ENCODE measurements at places on chromosomes 4 and X.
A peak's percentile ranks its signal among the peaks of the same experiment; 100 is the strongest.

DNA sequence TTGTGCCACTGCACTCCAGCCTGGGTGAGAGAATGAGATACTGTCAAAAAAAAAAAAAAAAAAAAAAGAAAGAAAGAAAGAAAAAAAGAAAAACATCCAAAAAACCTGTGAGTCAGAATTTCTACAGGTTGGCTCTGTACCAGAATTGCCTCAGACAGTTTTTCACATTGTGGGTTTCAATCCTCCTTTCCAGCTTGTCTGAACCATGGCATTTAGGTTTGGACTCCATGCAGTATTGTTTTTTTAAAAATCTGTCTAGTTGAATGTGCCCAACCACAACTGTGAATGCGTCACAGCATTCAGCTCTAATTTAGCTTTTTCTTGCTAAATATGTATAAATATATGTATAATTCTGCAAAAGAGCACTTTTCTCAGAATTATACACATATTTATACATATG lies 31.4 kb upstream of the ARSH start:
- DNase-seq = no peak

DNA sequence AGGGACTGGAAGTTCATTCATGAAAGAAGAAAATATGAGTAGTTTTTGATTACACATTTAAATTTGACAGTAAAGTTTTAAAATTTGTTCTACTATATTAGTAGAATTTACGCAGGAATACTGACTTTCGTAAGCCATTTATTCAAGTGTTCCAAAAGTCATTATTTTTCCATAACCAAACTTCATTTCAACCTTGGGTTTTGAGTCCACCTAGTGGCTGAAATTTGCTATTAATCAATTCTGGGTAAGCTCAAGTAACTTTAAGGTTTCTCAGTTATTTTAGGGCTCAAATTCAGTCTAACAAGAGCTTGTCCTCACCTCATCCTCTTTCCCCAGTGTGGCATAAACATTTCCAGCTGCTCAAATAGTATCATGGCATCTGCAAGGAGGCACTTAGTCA lies 175.4 kb downstream of the SH3BGRL start:
- DNase-seq = no peak

GRCh38 chrX:8233091-8233490 lies 62.0 kb upstream of the VCX2 start:
- DNase-seq = no peak

- no peak for DNase-seq
Measured at GRCh38 chrX:34365471-34365870, 233.4 kb upstream of the FAM47A start.

- DNase-seq = no peak
Measured at GRCh38 chr4:163495900-163496299, 1.4 kb downstream of the TMA16 start.

DNA sequence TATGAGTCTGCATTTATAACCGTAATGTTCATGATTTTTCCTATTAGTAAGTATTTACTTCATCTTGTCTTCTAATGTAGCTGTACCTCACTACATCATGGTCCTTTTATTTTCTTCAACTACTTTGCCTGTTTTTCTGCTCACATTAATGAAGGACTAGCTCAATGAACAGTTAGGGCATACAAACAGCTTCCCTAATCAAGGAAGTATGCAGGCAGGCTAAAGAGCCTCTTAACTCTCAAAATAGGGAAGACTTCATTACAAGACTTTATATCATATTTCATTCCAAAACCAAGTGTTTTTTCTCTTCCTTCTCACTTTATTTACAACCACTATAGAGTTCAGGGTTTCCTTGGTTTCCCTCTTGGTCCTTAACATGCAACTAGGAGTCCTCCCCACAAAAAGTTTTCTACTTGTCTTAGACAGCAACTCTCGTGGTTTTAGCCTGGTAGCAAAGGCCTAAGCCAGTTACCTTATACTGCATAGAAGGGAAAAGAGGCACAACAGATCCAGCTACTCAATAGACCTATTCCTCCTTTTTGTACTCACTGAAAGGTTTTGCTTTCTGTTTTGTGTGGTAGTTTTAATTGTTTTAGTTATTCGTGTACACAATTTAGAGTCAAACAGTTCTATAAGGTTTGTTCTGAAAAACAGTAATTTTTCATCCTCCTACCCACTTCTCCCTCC lies 40.8 kb downstream of the SMIM14 start:
- DNase-seq = no peak

GRCh38 chrX:134544513-134545151 lies 84.7 kb downstream of the HPRT1 start:
- DNase-seq = no peak

DNA sequence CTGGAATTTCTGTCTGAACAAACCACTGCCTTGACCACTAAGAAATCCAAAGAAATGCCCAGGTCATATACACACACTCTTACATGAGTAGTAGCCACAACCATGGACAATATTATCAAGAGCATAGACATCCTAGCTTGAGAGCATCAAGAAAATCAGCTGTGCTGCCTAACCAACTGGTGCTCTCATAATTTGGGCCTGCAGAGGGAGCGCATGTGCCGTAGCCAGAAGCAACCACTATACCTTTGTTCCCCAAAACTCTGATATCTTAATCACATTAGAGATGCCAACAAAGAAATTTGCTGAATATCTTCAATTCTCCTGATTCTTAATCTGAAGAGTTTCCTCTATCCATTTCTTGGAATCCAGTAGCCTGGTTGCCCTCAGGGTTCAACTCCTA lies 163.6 kb downstream of the ZNF674 start:
- DNase-seq = no peak

DNA sequence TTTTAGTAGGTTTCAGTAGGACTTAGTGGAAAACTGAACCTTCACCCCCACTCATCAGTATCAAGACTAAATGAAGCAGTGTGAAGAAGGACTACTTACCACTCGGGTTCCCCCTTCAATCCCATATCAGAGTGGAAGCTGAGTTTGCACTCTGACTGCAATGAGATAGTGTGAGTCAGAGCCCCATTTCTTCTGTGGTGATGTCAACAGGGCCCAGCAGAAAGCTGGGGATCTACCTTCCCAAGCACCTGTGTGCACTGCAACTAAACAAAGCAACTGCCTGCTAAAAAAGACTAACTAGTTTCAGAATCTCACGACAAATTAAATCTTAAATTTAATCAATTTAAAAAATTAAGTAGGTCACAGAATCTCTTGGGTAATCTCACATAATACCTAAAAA lies 1837.0 kb upstream of the PCDH7 start:
- DNase-seq = no peak

GRCh38 chr4:180189666-180190065 lies 2053.5 kb upstream of the TENM3 start:
- DNase-seq = no peak

GRCh38 chrX:20974326-20974725 lies 399.9 kb upstream of the CNKSR2 start:
- DNase-seq = no peak

DNA sequence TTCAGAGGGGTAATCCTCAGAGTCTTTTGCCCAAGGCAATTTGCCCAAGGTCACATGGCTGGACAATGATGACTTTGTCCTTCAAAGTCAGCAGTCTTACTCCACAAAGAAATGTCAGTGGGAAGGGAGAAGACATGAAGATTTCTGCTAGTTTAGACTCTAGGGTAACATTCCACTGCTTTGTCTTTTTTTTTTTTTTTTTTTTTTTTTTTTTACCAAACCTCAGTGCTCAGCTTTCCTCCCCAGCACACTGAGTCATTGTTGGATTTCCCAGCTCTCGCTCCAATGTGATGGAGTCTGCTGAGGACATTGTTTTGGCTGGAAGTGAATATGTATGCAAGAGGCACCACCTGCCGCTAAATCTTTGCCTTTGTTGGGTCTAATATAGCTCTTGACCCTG lies 7.2 kb upstream of the C1QTNF7 start:
- no peak for DNase-seq

DNA sequence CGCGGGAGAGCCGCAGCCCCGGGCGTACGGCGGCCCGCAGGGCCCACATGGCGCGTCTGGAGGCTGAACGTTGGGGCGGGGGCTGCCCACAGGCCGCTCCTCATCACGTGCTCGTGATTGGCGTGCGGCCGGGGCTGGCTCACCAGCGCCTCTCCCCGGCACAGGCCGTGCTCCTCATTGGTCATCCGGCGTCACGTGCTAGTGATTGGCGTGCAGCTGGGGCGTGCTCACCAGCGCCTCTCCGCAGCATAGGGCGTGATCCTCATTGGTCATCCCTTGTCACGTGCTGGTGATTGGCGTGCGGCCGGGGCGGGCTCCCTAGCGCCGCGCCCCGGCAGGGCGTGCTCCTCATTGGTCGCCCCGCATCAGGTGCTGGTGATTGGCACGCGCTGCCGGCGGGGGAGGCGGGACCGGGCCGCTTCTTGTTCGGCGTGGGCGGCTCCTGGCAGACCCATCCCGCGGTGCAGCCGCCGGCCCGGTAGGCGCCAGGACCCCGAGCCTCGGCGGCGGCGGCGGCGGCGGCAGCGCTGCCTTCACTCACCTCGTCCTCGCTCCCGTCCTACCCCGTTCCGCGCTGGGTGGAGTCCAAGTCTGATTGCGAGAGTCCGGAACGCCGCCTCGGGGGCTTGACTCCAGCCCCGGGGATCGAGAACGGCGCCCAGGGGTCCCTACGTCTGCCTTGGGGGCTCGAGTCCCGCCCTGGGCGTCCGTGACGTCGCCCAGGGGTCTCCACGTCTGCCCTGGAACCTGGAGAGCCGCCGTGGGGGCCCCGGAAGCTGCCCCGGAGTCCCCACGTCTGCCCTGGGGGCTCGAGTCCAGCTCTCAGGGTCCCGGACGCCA lies at the start of gene GTPBP6:
Gene GTPBP6 (minus strand): TSS at position 58 of the 840 bp plus-strand sequence. CDS start 9 bp downstream, at position 49.
- DNase-seq = peak; percentile 95

GRCh38 chrX:37608156-37608555 lies 36.7 kb downstream of the LANCL3 start:
- DNase-seq = no peak

DNA sequence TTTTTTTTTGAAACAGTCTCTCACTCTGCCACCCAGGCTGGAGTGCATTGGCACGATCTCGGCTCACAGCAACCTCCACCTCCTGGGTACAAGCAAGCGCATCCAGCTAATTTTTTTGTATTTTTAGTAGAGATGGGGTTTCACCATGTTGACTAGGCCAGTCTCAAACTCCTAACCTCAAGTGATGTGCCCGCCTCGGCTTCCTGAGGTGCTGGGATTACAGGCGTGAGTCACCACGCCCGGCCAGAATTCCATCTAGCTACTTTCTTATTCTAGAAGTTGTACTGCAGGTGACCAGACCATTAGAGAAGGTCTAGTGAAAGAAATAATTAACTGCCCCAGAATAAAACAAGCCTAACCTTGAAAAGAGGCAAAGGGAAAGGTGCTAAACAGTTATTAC lies 2.3 kb downstream of the LRBA start:
- no peak for DNase-seq

DNA sequence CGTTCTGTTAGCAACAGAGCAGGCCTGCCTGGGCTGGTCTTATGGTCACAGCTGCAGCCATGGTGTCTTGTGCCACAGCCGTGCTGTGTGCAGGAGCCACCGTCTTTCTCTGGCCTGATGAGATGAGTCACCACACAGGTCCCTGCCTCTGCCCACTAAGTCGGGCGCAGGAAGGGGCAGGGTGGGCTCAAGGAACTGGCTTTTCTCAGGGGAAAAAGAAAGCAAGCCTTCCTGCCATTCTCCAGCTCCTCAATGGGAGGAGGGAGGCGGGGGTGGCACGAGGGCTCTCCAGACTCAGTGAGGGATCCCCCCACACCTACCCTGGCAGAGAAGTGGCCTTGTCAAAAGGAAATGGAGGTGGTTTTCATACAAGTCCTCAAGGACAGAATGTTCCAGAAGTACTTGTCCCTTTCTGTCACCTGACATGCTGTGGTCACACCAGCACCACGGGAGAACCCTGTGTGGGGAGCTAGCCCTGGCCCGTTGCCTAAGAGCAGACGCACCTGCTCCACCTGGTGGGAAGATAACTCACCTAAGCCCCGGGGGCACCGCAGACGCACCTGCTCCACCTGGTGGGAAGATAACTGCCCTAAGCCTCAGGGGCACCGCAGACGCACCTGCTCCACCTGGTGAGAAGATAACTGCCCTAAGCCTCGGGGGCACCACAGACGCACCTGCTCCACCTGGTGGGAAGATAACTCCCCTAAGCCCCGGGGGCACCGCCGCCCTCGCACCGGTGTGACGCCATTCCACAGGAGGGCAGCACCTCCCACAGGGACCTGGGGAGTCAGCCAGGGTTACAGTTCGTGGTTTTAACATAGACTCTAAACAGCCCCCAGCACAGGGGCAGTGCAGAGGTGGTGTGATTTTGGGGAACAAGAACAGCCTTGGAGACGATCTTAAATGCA lies 18.5 kb downstream of the UVSSA start:
- DNase-seq = no peak

- no peak for DNase-seq
Measured at GRCh38 chr4:61922766-61923165, 722.6 kb downstream of the ADGRL3 start.

DNA sequence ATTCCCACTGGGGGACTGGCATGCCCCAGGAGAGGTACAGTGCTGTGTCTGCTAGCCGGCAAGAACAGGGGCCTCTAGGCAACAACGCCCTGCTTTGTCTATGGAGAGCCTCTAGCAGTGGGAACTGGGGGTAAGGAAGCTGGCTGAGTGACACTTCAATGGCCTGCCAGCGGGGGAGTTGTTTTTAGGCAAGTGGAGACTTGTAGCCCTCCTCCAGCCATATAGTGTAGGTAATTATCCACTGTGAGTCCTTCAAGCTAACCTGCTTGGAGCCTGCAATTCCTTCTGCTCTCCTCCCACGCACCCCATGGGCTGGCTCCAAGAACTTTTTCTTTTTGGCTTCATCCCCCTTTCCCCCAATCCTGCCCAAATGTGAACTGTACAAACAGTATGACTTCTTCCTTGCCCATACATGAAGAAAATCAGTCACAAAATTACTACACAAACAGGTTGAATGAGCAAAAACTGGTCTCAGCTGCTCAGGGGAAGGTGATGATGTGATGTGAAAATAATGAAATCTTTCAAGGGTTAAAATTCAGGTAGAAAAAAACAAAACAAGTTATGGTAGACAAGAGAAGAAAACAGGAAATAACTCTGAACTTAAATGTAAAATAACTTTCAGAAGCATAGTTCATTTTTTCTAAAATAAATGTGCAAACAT lies 33.1 kb downstream of the LEF1 start:
- no peak for DNase-seq

GRCh38 chrX:45140812-45141211 lies 59.9 kb downstream of the DIPK2B start:
- no peak for DNase-seq

GRCh38 chr4:81378386-81378785 lies 93.3 kb downstream of the RASGEF1B start:
- DNase-seq = no peak

- no peak for DNase-seq
Measured at GRCh38 chrX:141969706-141970105, 66.0 kb downstream of the MAGEC1 start.

DNA sequence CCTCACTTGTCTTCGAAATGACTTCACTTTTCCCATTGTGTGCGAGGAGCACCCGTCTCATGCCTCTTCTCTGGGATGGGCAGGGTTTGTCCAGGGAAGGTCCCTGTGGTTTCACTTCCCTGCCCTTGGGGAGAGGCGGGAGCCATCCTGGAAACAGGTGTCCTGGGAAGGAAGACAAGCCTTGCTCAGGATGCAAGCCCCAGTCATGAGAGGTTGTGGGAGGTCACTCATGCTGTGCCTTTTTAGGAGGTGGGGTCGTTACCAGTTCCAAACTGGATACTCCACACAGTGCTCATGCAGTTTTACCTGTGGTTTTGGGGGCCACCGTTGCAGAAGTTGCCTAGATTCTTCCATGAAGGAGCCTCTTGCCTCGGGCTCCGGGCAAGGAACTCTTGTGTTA lies 3.8 kb downstream of the RGS12 start:
- no peak for DNase-seq
